ENCODE measurements at places on chromosomes 7 and 10.

DNA sequence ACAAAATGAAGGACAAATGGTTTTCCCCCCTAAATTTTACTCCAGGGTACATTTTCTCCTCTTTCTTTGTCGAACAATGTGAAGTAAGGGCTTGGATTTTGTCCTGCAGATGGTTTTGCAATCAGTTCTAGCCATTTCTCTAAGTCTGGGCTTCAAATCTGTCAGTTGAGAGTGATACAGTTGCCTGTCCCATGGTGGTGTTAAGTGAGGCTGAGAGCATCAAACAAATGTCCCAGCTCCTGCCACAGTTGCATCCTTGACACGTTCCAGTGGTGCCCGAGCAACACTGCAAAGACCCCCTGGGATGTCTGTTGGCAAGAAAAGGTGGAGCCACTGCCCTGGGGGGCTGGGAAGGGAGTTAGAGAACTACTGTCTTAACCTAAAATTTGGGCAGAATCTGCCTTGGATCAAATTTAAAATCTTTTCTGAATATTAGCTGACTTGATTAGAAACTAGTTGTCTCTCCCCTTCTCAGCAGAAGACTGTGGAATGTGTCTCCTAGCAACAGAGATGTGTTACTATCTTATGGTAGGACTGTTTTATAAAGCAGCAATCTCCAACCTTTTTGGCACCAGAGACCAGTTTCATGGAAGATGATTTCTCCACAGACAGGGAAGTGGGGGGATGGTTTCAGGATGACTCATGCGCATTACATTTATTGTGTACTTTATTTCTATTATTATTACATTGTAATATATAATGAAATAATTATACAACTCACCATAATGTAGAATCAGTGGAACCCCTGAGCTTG lies 102.0 kb upstream of the STEAP1B start:
- no peak for DNase-seq

DNA sequence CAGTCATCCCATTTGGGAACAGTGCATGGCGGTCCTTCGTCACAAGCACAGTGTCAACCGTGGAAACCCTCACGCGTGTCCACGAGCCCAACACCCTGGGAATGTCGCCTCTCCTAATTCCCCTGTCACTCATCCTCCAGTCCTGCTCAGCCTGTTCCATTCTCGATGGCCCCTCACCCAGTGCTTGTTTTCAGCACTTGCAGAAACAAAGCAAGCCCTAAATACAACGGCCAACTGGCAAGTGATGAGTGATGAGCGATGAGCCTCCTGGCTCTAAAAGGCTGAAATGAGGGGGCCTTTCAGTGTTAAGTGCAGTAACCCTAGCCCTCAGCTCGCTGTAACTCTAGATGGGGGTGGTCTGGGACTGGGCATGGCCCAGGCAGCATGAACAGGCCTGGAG lies 22.6 kb downstream of the NKX2-3 start:
- DNase-seq, result no peak

DNA sequence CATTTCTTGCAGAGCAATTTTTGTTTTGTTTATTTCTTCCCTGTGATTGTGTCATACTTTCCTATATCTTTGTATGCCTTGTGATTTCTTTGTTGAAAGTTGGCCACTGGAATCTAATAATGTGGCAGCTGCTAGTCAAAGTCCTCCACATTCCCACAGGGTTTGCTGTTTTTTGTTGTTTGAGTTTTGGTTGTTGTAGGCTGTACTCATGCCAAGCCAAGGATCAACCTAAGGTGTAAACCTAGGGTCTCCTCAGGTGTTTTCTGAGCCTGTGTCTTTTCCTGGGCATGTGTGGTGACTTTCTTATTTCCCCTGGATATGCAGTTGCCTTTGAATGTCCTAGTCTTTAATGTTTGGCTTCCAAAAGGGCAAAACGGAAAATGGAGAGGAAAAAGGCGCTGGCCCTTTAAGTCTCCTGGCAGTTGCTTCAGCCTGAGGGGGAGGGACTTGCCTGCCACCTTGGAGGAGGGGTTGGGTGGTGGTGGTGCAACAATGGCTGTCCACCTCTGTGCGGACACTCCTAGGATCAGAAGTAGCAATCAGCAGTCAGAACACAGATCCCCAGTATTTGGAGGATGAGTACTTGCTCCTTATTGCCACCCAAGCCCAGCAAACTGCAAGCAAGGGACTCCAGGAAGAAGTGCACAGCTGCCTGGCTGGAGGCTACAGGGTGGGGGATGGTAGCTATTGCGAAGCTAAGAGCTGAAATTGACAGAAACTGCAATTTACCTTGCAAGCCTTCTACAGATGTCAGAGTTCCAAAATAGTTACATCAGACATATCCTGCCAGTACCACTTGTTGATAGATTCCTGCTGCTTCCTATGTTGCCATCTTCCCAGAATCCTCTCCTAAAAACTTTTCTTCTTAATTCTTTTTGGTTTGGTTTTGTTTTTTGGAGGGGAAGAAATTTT lies 5.6 kb upstream of the ZNF518A start:
- peak; percentile 13 for DNase-seq

- peak; percentile 69 for DNase-seq
These were observed 55.5 kb upstream of the LOXL4 start for GRCh38 chr10:98323221-98324164.

DNA sequence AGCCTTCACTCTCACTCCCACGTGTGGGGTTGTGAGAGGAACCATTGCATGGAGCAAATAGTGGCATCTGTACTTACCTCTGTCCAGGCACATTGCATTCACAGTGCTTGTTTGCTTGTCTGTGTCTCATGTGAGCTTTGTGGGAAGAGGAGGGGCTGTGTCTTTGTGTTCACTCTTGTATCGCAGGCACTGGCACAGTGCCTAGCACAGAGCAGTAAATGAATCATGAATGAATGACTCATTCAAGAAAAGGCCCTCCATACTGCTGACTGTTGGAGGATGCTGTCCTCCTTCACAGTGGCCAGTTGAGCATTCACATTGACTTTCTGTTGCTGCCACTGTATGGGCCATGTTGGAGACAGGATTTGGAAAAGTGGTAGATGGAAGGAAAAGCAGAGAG lies 125.3 kb downstream of the SORCS3 start:
- no peak for DNase-seq

- DNase-seq, result no peak
These were observed 612.1 kb downstream of the AUTS2 start for GRCh38 chr7:70210200-70210935.

- DNase-seq, result no peak
These were observed 98.6 kb downstream of the SEMA3A start for GRCh38 chr7:84095971-84096370.

Measured in SHP77 treated with DMSO at 0.1 percent for 48 hours (cell line).